Left ventricle myocardium inferior (tissue), 1 donor: ENCODE measurements at places on chromosomes 3 and 15. TPM values are rescaled to one million over a fixed set of nuclear protein-coding genes. Genes with fewer than 3 reads are reported as not detected.

Gene CCR9
- not detected for total RNA-seq

DNA sequence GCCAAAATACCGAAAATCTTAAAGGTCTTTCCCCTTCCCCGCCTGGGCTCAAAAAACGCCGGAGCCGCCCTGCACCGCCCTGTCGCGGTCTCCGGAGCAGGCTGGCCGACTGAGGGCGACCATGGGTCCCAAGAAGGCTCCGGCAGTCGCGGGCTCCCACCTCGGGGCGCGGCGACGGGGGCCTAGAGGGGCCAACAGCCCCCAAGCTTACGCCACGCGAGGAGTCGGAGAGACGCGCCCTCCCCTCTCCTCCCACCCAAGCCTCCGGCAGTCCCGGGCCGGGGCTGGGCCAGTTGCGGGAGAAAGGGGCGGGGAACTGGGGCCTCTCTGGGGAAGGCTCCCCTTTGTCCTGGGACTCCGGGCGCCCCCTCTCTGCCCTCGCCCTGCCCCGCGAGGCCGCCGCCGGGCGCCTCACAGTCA lies 69.2 kb downstream of the GOLGA8B start:
- DNase-seq, result peak; percentile 55

DNA sequence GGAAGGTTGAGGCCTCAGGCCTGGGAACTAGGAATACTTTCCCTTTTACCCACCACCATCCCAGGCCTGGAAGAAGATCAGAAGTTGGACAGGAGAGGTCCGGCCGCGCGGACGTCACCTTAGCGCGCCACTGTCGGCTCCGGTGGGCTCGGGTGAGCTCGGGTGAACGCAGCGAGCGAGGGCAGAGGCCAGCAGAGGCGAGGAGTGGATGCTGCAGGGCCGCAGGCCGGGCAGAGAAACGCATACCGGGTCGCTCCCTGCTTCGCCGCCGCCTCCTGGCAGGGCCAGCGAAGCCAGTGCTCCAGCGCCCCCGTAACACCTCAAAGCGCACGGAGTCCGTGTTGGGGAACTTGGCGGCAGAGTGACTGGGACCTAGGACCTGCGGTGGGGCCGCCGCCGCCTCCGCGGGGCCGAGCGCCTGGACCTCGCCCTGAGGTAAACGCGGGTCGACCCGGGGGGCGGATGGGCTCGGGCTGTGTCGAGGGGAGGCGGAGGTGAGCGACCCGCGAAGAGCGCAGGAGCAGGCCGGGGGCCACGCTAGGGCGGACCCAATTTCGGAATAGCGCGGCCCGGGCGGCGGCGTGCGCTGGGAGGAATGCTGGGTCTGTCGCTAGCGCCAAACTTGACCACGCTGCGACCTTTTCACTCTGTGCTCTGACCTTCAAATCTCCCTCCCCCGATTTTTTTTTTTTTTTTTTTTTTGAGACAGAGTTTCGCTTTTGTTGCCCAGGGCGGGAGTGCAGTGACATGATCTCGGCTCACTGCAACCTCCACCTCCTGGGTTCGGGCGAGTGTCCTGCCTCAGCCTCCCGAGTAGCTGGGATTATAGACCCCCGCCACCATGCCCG lies 1.6 kb downstream of the CYP11A1 start:
- peak; percentile 48 for DNase-seq

DNA sequence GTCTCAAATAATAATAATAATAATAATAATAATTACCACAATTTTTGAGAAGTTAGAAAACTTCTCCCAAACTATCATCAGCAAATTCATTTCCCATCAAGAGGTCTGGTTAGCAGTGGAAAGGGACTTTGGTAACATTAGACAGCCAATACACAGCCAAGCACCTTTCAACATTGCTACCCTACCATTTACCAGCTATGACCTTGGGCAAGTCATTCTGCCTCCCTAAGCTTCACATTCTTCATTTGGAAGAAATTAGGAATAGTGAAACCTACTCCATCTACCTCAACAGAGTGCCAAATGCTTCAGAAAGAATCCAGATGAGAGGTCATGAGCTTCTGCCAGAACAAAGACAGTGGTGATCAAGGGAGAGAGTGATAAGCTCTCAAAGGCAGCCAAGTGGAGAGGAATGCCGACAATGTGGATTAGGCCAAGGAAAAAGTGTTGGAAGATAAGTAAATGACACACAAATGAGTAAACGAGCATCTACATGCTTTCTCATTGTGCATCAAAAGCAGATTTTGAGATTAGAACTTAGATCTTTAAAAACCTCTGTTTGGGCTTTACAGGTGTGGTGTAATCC lies 42.9 kb upstream of the LPP start:
- no peak for DNase-seq

DNA sequence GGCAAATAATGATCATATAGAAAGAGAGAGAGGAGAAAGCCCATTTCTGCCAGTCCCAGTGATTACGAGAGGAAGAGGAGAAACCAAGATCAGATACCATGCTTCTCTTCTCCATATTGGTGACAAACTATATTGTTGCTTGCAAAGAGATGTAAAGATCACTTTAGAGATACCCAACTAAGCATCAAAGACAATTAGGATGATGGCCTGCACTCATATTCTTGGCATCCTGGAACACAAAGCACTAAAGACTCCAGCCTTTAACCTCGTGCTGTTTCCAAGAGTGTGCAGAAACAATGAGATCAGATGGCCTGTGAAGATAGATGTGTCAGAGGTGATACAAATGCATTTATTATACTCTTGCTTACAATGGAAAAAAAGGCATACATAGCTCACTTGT lies 170.7 kb upstream of the TP63 start:
- no peak for DNase-seq

GRCh38 chr3:122857019-122857418 lies 62.1 kb downstream of the SLC49A4 start:
- no peak for DNase-seq
